Cerebellar cortex (tissue), 1 donor: ENCODE measurements at places on chromosomes 3 and 15.

GRCh38 chr3:176219970-176220369 lies 977.3 kb downstream of the TBL1XR1 start:
- DNase-seq, result no peak

GRCh38 chr15:50876989-50877360 lies 31.5 kb upstream of the AP4E1 start:
- peak; percentile 83 for DNase-seq

DNA sequence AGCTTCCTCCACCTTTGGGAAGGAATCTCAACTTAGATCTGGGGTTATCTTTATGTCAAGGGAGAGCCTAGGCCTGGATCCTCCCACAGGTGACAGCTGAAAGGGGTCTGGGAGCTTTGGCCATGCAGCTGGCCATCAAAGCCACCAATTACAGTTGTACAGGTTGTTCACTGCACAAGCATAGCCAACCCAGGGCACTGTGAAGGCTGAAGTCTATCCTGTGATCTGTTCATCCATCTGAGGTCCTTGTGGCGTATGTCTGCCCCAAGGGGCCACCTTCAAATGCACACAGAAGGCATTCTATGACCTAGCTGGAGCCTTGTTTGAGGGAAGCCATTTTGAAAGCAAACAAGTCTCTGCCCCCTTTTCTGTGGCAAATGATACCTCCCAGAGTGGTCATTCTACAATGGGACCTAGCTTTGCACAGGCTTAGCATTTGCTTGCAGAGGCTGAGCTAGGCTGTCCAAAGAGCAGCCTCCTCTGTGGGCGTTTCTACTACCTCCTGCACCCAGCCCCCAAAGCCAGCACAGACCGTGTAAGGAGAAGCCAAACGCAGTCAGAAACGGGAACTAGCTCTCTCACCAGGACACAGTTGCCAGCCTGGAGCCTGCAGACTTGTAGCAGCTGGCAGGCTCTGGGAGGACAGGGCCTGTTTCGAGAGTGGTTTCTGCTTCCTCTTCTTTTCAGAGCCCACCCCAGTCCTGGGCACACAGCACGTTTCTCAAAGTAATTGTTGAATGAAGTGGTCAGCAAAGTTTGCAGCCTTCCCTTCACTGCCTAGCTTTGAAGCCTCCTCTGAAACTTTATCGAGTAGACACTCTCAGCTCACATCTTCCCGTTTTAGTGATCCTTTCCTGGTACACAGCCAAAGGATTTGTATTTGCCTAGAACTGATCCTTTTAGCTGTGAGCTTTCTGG lies 157.3 kb upstream of the SMAD3 start:
- peak; percentile 53 for DNase-seq

DNA sequence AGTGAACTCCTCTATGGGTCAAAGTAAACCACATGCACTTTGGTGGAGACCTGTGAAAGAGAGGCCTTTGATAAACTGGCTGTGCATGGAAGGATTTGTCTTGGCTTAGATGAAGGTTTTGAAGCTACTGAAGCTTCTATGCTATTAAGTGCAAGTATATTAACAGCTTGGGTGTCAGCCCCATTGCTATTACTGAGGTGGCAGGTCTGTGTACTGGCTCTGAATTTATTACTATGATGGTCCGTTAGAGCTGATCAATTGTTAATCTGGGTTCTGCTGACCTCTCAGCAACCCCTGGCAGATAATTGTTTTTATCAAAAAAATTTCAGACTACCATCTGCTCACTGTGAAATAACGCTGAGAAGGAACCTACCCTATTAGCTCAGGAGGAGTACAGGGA lies 268.2 kb downstream of the CACNA2D3 start:
- no peak for DNase-seq

GRCh38 chr15:92158426-92158825 lies 235.3 kb upstream of the ST8SIA2 start:
- DNase-seq, result no peak

- no peak for DNase-seq
Measured at GRCh38 chr3:13009132-13009945, 63.9 kb downstream of the IQSEC1 start.

GRCh38 chr3:71372241-71372768 lies 211.2 kb downstream of the FOXP1 start:
- DNase-seq, result no peak

DNA sequence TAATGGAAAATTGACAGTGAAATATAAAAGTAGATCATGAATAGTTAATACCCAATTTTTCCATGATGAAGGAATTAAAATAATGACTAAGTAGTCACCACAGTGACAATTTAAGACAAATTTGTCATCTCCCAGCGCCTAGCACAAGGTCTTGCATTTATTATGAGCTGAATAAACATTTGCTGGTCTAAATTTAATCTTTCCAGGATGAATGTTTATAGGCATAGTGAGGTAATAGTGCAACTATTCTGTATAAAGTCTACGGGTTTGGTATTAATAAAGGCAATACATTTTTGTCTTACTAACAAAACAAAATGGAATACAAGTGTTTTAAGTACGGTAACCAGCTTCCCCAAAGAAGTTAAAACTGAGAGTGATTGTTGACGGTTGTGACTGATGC lies 209.3 kb downstream of the CD47 start:
- DNase-seq, result no peak

DNA sequence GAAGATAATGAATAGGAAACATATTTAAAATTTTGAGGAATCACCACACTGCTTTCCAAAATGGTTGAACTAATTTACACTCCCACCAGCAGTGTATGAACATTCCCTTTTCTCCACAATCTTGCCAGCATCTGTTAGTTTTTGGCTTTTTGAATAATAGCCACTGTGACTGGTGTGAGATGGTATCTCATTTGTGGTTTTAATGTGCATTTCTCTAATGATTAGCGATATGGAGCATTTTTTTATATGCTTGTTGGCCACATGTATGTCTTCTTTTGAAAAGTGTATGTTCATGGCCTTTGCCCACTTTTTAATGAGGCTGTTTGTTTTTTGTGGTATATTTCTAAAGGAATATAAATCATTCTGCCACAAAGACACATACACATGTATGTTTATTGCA lies 166.3 kb downstream of the NECTIN3 start:
- DNase-seq, result no peak

- no peak for DNase-seq
Measured at GRCh38 chr3:42549131-42549530, 32.6 kb downstream of the SEC22C start.

DNA sequence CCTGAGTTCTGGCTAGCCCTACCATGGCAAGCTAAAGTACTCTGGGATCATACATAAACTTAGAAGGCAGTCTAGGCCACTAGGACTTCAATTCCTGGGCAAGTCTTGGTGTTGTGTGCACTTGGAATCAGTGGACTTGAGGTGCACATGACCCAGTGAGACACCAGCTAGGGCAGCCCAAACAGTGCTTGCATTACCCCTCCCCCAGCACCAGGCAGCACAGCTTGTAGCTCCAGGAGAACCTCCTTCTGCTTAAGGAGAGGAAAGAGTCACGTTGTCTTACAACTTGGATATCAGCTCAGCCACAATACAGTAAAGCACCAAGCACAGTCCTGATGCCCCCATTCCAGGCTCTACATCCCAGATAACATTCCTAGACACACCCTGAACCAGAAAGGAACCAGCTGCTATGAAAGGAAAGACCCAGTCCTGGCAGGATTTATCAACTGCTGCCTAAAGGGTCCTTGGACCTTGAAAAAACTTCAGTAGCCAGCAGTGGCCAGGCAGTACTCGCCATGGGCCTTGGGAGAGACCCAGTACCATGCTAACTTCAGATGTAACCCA lies 57.2 kb downstream of the MYO9A start:
- no peak for DNase-seq

- no peak for DNase-seq
Measured at GRCh38 chr3:55017876-55018275, 90.0 kb upstream of the LRTM1 start.

- no peak for DNase-seq
Measured at GRCh38 chr3:63955830-63956545, 43.8 kb upstream of the SCAANT1 start.

DNA sequence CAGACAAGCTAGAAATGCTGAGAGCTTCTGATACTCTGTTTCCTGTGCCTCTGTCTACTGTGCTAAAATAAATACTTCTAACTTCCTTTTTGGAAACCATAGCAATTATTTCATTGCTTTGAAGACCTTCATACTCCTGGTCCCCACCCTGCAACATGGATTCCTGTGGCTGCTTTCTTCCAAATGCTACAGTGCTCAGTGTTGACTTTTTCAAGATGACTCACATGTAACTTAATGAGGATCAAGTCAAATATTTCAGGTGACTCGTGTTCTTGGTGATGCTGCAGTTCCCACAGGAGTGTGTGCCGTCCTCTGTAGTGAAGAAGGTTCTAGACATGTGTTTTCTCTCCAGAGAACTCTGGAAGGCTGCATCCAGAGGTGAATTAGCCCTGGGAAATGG lies 288.6 kb downstream of the CLSTN2 start:
- no peak for DNase-seq

DNA sequence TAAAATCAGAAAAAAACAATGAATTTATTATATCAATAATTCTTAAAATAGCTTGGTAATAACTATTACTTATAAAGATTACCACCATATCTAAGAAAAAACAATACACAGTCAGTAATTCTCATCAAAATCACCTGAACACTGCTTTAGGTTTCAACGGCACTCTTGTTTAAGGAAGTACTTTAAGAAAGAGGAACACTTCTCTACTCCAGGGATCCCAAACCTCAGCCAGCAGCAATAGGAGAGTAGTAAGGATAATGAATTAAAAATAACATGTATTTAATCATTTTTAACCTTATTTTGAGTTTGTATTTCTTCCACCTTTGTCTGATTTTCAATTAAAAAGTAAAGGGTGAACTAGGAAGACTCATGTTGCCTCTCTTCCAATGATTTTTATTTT lies 494.0 kb upstream of the NR2F2 start:
- no peak for DNase-seq

DNA sequence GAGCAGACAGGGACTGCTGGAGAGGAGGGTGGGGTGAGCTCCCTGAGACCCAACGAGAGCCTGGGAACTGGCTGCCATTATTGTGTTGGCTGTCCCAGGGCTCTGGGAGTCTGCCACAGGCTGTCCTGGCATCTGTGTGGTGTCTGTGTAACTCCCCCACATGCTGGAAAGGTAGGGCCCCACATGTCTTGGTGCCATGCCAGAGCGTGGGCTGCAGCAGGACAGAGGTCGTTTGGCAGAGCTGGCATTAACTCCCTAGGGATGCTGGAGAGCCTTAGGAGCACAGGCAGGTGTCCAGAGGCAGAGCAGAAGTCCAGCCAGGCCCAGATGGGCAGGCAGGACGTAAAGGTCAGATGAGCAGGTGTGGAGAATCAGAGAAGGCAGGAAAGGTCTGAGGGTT lies 9.7 kb downstream of the TIMP4 start:
- no peak for DNase-seq

GRCh38 chr3:10279384-10280176 lies 13.2 kb downstream of the GHRL start:
- no peak for DNase-seq

GRCh38 chr3:71512000-71512399 lies 71.5 kb downstream of the FOXP1 start:
- DNase-seq, result no peak

DNA sequence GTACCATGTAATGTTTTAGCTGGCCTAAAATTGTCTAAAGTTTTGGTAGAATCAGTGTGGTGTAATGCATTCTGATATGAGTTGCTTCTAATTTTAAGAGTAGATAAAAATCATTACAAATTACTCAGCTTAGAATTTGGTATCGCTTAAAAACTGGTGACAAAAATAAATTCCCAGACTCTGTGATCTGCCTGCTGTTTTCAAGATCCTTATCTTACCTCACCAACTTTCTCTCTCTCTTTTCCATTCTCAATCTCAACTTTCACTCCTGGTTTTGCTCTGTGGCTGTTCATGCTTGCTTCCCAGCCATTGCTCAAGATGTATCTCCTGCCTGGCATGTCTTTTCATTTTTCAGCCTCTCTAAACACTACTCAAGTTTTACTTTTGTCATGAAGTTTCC lies 45.7 kb downstream of the TCF12 start:
- no peak for DNase-seq

GRCh38 chr3:168424059-168424734 lies 328.5 kb upstream of the GOLIM4 start:
- no peak for DNase-seq

- no peak for DNase-seq
Measured at GRCh38 chr15:81863162-81863561, 182.7 kb downstream of the MEX3B start.

GRCh38 chr3:172177046-172177445 lies 137.7 kb downstream of the FNDC3B start:
- no peak for DNase-seq

GRCh38 chr15:38275959-38276358 lies 23.3 kb downstream of the SPRED1 start:
- DNase-seq, result no peak

DNA sequence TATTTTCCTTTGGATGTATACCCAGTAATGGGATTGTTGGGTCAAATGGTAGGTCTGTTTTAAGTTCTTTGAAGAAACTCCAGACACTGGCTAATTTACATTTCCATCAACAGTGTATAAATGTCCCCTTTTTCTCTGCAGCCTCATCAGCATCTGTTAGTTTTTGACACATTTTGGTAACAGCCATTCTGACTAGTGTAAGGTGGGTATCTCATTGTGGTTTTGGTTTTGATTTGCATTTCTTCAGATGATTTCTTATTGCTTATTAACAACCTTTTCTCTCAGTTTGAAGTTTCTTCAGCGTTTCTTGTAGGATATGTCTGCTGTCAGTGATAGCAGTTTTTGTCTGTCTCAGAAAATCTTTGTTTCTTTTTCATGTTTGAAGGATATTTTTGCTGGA lies 15.4 kb downstream of the GALK2 start:
- DNase-seq, result no peak

- DNase-seq, result no peak
Measured at GRCh38 chr3:194333981-194334320, 17.2 kb downstream of the CPN2 start.

DNA sequence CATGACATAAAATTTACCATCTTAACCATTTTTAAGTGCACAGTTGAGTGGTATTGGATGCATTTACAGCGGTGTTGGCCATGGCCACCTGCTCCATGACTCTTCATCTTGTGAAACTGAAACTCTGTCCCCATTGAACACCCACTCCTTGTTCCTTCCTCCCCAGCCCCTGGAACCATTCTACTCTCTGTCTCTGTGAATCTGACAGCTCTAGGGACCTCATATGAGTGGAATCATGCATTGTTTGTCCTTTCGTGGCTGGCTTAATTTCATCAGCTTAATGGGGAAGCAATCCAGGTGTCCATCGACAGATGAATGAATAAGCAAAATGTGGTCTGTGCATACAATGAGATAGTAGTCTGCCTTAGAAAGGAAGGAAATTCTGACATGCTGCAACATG lies 42.5 kb downstream of the PLXNA1 start:
- no peak for DNase-seq

GRCh38 chr3:65265511-65265910 lies 577.7 kb upstream of the ADAMTS9 start:
- DNase-seq, result no peak

DNA sequence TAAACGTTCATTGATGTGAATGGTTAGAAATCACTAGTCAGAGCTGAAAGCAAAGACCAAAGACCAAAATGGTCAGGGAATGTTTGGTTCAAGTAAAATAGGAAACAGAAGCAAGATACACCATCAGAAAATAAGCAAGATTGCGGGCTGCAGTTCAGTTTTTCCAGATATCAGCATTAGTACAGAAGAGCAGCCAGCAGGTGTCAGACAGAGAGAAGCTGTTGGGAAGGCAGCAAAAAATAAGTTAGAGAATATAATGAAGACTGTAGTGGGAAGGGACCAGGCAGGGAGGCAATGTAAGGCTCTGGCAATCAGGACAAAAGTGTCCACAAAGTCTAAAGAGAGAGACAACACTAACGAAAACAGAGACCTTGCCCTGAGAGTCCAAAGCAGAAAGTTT lies 639.4 kb upstream of the NAALADL2 start:
- no peak for DNase-seq

- no peak for DNase-seq
Measured at GRCh38 chr3:72985576-72985975, 11.0 kb upstream of the PPP4R2 start.
